ENCODE measurements at places on chromosomes 13 and 19.

DNA sequence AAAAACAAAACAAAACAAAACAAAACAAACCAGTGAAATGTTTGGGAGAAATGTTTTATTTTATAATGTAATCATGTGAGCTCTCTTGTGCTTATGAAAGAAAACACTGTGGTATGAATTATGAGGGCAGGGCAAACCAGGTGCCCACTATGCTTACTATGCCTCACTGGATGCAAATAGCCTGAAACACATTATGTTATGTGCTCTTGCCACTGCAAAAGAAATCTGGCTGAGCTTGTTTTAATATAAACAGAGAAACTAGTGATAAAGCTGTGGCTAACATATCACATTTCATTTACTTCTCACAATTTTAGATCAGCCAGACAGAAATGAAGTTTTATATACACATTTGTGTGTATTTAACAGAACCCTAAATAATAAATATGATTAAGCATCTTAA is 8.7 kb upstream of the NBEA start:
- no peak for DNase-seq

- DNase-seq: peak; percentile 32
Observed at GRCh38 chr13:39311619-39312018, 273.4 kb downstream of the NHLRC3 start.

DNA sequence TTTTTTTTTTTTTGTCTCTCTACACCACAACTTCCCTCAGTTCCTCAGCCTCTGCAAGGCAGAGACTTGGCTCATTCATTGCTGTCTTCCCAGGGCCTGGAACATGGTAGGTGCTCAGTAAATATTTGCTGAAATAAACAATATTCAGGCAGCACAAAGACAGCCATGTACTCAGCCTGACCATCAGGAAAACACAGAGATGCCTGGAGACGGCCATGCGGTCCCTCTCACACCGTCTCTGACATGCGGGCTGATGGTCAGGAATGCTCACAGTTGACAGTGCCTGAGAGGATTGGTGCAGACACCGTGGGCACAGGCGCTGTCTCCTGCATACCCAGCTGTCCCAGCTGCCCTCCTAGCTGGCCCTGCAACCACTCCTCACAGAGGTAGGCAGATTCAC is 924 bp downstream of the PRAM1 start:
- no peak for DNase-seq

DNA sequence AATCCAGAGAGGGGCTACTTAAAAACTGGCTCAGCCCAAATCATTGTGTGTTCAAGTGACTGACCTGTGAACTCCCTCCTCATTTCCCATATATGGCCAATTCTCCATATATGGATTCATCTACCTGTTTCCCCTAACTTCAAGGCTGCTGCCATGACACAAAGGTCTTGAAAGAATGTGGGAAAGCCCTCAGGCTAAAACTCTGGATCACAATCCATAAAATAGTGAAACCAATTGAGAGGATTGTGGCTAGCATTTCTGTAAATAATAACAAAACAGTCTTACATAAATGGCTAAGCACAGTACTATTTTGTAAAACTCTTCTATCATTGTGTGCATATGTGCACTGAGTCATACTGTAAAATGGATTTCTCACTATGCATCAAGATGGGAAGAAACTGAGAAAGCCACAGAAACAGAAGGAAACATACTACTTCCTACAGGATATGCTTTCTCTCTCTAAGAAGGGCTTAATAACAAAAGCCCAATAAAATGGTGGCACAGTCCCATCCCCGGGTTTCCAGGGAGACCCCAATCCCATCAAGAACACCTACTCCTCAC is 80.5 kb downstream of the FOXO1 start:
- DNase-seq: peak; percentile 35

DNA sequence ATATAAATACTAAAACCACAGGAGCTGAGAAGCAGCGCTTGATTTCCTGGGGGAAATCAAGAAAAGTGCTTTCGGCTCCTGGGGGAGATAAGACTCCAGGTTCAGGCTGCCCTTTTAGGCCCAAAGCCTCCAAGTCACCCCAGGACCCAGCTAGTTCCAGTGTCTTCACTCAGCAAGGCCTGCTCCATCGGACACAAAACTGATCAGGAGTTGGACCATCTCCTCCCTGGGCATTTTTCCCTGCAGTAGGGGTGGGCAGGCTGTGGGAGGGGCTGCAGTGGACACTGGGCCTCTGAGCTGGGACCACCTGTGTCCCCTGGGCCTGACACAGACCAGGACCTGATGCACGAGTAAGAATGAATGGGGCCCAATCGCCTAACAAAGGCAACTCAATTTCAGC is 15.2 kb downstream of the C19orf12 start:
- DNase-seq: no peak

GRCh38 chr13:50800091-50800739 is 43.3 kb downstream of the DLEU7 start:
- no peak for DNase-seq

GRCh38 chr13:44052780-44053184 is 173.1 kb downstream of the LACC1 start:
- no peak for DNase-seq

GRCh38 chr19:4870025-4870700 is 2.7 kb upstream of the PLIN3 start:
- peak; percentile 93 for DNase-seq

GRCh38 chr19:39403331-39404312 is 3.0 kb upstream of the ZFP36 start:
- DNase-seq: peak; percentile 97

- peak; percentile 39 for DNase-seq
Observed at GRCh38 chr19:2507109-2507508, 31.2 kb downstream of the GADD45B start.

DNA sequence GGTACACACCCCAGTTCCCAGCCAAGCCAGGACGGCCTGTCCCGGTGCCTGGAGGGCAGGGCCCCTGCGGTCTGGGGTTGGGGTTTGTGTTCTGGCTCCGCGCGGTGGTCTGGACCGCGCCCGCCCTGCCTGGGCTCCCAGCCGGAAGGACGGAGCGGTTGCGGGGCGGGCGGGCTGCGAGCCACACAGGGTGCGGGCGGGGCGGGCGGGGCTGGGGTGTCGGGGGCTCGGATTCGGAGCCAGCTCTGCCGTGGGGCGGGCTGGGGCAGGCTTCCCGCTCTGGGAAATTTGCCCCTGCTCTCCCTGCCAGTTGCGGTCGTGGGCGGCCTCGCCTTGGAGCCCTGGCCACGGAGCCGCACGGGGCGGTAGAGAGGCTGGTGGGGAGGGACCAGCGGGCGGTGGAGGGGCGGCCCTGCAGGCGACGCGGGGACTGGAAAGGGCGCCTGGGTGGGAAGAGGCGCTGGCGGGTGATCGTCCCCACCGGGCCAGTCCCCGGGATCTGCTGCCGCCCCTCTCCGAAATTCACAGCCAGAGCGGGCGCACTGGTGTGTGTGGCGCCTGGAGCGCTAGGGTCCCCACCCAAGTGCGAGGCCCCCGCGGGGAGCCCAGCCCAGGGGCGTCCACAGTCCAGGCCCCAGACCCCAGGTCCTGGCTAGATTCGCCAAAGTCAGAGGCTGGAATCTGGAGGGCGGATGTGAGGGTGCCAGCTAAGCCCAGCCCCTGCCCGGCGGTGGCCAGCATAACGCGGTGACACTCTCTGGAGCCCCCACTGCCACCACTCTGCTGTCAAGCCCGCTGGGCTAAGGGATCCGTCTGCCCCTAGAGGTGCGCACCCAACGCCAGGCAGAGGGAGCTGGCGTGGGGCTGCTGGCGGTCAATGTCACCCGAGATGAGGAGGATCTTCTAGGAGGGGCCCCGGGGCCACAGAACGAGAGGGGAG is 11.0 kb upstream of the ZNF492 start:
- DNase-seq: no peak

DNA sequence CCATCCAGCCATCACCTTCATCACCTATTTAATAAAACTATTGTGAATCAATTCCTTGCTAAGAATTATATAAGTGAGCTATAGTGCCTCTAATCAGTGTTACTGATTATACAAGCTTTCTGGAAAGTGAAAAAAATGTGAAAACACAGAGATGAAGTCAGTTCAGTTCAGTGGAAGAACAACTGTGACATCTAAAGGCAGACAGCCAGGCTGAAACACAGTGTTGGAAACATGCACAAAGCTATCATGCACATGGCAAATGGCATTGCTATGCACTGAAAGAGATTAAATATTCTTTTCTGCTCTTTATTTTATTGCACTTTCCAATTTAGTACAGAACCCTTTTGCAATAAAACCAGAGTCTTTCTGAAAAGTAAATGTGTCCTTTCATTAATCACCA is 294.0 kb downstream of the RBM26 start:
- DNase-seq: no peak

DNA sequence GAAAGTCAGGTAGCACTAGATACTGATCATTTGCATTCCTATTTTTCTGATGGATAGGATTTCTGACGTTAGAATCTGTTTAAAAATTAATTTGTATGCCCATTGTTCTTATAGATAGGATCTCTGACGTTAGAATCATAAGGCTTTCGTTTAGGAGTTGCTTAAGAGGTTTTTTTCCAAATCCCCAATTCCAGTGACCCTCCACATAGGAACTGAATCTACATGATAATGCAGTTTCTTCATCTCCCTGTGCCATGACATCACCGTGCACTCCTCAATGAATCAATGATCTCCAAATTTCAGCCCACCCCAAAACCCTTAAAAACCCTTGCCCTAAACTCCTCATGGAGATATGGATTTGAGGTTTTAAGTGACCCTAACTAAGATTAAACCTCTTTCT is 87.2 kb downstream of the RXFP2 start:
- no peak for DNase-seq

DNA sequence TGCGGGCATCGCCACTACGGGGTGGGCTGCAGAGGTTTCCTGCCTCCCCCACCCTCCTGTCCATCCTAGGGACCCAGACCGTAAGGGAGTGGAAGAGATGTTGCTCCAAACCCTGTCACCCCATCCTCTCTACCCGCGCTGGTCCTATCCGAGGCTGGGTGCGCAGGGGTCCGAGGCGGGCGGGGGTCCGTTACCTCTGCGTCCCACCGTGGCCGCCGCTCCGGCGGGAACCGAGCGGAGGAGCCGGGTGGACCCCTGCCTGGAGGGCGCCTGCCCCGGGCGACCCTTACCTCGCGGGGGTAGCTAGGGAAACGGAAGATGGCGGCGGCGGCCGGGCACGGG is at the start of gene DGKH:
TSS of gene DGKH (plus strand) at position 307 of the 342 bp plus-strand sequence. CDS start 126 bp downstream, outside the sequence.
- peak; percentile 20 for DNase-seq

GRCh38 chr19:31377736-31378135 is 28.5 kb upstream of the TSHZ3 start:
- DNase-seq: no peak

DNA sequence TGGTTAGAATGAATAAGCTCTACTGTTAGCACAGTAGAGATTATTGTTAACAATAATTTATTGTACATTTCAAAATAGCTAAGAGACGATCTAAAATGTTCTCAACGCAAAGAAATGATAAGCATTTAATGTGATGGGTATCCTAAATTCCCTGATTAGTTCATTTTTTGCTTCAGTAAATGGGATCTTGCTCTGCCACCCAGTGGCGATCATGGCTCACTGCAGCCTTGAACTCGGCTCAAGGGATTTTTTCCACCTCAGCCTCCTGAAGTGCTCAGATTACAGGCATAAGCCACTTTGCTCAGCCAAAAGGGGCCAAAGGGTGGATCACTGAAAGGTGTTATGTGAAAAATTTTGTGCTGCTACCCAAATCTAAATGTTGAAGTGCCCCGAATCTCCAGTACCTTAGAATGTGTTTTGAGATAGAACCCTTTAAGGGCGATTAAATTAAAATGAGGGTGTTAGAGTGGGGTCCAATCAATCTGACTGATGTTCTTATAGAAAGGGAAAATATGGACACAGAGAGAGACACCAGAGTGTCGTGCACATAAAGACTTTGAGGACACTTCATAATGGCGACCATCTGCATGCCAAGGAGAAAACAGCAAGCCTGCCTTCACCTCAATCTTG is 31.5 kb upstream of the ZNF766 start:
- peak; percentile 53 for DNase-seq

DNA sequence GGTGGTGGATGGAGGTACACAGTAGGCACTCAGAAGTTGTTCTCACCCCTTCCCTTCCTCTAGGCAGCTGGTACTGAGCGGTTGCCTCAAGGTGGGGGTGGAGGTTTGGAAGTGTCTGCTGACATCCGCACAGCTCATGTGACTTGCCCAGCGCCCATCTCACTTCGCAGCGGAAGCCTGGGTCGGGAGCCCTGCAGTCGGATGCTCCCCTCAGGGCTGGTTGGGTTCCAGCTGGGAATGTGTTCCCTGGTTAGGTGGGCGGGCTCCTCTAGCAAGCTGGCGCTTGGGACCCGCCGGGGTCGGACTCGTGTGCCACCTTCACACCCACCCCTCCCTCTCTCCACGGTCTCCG is 10.2 kb downstream of the PPP1R37 start:
- no peak for DNase-seq

- peak; percentile 58 for DNase-seq
Observed at GRCh38 chr19:45952686-45953505, 20.8 kb downstream of the NOVA2 start.

- no peak for DNase-seq
Observed at GRCh38 chr13:49679246-49679645, 12.0 kb downstream of the EBPL start.

DNA sequence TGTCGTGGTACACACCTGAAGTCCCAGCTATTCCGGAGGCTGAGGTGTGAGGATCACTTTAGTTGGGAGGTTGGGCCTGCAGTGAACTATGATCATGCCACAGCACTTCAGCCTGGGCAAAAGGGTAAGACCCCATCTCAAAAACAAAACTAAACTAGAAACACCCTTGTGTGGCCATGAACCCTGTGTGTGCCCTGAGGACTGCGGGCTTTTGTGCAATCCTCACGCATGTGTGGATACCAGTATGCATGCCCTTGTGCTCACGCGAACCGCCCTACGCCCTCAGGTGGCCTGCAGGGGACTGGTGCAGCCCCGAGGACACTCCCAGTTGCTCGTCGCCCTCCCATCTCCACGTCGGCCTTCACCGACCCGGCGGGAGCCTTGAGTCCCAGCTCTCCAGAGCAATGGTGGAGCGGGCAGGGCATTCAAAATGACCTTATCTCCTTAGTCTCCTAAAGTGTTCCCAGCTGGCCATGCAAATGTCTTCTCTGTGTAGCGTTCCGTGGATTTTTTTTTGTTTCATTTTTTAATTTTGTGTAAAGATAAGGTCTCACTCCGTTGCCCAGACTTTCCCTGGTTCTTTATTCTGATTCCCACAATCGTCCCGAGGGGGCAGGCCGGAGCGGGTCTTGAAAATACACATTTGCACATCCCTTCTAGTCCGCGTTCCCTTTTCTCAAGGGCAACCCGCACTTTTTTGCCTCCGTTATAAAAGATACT is 868 bp upstream of the EGLN2 start:
- peak; percentile 65 for DNase-seq

DNA sequence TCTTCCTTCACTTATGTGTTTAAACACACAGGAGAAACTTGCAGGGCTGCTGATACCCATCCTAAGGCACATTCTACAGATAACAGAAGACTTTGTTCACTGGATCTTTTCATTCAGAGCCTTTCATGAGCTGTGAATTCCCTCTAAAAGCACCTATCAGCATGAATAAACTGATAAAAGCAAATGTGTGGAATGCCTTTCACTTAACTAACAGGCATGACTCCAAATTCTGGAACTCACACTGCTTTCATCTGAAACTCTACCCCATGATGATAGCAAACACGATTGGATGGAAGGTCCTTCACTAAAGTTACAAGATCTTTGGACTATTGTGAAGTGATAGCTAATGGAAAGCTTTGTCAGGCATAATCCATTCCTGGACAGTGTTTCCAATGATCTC is 457.3 kb downstream of the EFNB2 start:
- no peak for DNase-seq

GRCh38 chr19:48190288-48190884 is 19.9 kb downstream of the ZSWIM9 start:
- peak; percentile 94 for DNase-seq

- DNase-seq: peak; percentile 54
Observed at GRCh38 chr13:110593430-110594130, 21.8 kb upstream of the NAXD start.
